ENCODE measurements at places on chromosomes 7 and 10.
A peak's percentile ranks its signal among the peaks of the same experiment; 100 is the strongest.

DNA sequence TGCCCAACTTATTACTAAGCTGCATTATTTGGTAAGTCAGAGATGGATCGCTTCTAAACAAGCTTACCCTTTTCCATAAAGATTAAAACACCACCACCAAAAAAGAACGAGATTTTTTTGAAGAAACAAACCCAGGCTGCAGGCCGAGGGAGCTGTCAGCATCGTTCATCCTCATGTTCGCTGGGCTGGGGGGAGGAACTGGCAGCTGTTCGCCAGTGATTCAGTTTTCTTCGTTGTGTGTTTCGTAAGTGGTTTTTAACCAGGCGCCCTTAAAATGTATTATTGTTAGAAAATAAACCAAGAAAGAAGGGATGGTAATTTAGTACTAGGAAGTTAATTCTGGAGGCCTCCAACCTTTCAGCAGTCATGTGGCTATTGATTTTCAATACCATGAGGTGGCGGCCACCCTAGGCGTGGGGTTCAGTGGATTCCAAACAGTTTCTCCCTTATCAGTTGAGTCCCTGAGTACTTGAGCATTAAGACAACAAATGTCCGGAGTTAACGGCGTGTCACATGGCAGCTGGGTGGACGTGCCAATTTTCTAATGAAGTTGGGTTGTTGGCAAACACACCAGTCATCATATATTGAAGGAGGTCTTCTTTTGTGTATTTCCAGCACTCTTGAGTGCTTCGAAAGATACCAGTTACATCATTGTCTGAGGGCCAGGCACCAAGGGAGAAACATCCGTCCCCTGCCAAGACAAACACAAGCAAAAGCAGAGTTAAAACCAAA, 173.2 kb downstream of the EBF3 start:
- DNase-seq: no peak

- DNase-seq: peak; percentile 3
Measured at GRCh38 chr7:48899932-48900331, 24.4 kb upstream of the CDC14C start.

GRCh38 chr10:5457741-5458140, 41.6 kb downstream of the CALML5 start:
- DNase-seq: no peak

GRCh38 chr10:110471566-110472139, 26.1 kb upstream of the DUSP5 start:
- DNase-seq: peak; percentile 81

GRCh38 chr7:41097501-41097900, 605.4 kb downstream of the INHBA start:
- DNase-seq: no peak

DNA sequence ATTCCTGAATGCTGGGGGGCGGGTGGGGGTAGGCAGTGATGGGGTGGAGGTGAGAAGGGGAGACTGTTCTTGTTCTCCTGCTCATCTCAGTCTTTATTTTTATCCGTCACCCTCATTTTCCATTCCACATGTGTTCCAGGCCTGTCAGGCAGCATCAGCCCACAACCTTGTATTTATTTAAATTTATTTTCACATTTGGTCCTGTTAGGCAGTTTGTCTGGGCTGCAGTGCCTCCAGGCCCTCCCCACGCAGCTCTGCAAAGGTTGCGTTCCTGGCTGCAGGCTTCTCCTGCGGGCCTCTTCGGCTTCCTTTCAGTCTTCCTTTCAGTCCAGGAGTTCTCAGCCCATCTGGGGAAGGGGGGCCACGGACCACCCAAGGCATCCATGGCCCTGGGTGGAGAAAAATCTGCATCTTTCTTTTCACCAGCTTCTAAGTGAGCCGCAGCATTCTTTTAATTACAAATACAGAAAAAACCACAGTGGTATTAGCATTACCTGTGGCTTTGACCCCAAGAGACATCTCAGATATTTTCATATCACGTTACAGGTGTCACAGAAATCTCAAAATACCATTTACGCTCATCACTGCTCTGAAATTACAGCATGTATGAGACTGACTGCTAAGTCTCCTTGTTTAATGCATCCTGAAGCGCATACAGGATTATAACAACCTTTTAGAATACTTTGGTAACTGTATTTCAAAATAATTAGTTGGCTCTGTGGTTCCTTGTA, 94.0 kb downstream of the C10orf105 start:
- DNase-seq: no peak

DNA sequence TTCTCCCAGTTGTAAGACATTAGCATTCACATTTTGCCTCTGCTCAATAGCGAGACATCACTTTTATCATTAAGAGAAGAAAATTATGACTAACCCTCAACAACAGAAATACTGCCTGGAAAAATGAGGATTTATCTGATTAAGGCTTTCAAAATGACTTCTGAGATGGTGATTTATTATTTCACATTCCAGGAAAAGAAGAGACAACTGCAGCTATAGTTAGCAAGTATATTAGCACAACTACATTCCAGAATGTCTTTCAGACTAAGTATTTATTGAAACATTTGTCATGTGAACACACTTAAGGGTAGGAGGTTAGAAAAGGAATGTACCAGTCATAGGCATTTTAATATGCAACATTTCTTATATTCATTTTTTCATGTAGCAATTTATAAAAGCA, 162.0 kb downstream of the IQUB start:
- DNase-seq: no peak

DNA sequence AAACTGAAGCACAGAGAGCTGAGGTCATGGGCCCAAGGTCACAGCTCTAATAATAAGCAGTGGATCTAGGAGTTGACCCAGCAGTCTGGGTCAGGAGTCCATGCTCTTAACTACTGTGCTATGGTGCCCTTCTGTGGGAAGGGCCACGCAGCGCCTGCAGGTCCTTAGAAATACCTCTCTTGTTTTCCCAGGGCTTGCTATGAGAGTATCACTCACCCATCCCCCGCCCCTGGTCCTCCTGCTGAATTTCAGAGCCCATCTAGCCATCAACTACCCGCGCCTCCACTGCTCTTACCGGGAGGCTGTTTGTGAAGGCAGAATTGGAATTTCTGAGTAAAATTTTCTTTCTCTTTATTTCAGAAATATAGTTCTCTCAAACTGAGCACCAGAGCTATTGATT, 27.3 kb upstream of the CRHR2 start:
- DNase-seq: no peak

- DNase-seq: no peak
Measured at GRCh38 chr7:93948106-93948505, 26.6 kb downstream of the GNG11 start.

- DNase-seq: no peak
Measured at GRCh38 chr7:48443051-48443450, 271.8 kb downstream of the ABCA13 start.

DNA sequence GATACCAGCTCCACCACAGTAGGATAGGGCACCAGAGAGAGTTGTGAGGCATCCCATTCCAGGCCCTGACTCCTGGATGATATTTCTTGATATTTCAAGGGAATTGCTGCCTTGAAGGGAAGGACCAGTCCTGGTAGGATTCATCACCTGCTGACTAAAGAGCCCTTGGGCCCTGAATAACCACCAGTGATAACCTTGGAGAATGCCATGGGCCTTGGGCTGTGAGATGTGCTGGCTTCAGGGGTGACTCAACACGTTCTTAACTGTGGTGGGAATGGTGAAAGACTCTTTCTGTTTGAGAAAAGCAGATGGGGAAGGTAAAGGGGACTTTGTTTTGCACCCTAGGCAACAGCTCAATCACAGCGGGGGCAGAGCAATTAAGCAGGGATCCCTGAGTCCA, 21.4 kb upstream of the ASZ1 start:
- no peak for DNase-seq

- no peak for DNase-seq
Measured at GRCh38 chr10:53528974-53529373, 756.4 kb upstream of the MBL2 start.

DNA sequence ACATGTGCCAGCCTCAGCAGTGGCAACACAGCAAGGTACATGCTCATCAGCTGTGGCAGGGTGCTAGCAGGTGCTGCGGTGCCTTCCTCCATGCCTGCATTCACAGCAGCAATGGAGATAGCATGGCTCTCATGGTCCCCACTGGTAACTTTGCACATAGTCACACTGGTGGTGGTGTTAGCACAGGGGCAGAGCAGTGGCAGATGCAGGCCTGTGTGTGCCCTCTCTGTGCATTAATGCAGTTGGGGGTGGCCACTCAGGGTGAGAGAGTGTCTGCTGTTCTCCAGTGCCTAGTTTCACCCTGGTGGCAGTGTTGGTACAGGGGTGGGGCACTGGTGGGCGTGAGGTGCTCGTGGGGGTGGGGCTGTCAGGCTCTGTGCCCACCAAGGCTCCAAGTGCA, 17.7 kb upstream of the PPP1R3A start:
- DNase-seq: no peak

GRCh38 chr10:24556750-24557742, 166.6 kb downstream of the ARHGAP21 start:
- DNase-seq: peak; percentile 79

DNA sequence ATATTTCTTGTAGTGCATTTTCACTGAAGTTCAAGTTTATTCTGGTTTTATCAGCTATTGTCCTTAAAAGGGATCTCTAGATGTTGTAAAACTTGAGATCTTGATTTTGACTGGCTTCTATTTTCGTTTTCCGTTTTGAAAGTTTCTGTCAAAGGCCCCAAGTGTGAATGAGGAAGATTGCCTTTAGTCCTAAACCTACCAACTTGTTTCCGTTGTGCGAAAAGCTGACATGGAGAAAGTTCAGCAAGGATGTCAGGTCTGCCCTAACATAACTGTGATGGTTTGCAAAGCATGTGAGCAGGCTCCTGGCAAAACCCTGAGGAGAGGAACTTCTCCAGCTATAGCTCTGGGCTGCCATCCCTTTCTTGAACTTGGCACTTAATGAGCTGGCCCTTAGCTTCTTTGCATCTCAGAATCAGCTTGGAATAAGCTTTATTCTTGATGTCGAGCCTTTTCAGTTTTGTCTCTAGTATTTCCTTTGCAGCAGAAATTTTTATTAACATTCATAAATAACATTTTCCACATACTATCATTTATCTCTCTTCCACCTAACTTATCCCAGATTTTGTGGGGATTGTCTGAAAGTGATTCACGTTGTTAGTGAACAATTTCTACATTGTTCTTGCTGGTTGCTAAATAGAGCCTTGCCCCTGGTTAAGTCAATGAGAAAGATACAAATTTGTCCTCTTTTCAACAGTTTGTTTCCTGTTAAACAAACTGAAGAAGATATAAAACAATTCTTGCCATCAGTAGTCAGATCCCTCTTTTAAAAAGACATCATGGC, 559.4 kb downstream of the SUGCT start:
- no peak for DNase-seq

- peak; percentile 8 for DNase-seq
Measured at GRCh38 chr10:70967591-70968587, 79.5 kb upstream of the PCBD1 start.

- DNase-seq: peak; percentile 7
Measured at GRCh38 chr7:125529249-125529648, 599.6 kb upstream of the POT1 start.

DNA sequence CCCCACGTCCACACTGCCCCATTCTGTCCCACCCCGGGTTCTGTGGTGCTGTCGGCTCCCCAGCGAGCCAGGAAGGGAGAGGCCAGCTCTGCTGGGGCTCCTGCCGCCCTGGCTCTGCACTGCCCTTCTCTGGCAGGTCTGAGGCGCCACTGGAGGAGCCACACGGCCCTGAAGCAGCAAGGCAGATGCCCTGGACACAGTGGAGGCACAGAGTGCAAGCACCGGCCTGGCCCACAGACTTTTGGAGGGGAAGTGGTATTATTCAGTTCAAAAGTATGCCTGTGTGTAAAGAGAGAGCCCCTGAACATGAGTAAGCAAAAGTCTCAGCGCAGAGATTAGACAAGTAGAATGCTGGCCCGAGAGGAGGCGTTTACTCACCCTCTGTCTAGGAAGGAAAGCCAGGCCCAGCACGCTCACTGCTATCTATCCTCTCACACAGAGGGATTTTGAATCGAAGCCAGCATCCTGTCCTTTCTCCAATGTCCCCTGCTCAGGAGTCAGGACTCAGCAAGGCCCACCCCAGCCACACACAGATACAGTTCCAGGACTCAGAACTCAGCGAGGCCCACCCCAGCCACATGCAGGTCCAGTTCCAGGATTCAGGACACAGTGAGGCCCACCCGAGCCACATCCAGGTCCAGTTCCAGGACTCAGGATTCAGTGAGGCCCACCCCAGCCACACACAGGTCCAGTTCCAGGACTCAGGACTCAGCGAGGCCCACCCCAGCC, 115.0 kb downstream of the EGFR start:
- peak; percentile 87 for DNase-seq

DNA sequence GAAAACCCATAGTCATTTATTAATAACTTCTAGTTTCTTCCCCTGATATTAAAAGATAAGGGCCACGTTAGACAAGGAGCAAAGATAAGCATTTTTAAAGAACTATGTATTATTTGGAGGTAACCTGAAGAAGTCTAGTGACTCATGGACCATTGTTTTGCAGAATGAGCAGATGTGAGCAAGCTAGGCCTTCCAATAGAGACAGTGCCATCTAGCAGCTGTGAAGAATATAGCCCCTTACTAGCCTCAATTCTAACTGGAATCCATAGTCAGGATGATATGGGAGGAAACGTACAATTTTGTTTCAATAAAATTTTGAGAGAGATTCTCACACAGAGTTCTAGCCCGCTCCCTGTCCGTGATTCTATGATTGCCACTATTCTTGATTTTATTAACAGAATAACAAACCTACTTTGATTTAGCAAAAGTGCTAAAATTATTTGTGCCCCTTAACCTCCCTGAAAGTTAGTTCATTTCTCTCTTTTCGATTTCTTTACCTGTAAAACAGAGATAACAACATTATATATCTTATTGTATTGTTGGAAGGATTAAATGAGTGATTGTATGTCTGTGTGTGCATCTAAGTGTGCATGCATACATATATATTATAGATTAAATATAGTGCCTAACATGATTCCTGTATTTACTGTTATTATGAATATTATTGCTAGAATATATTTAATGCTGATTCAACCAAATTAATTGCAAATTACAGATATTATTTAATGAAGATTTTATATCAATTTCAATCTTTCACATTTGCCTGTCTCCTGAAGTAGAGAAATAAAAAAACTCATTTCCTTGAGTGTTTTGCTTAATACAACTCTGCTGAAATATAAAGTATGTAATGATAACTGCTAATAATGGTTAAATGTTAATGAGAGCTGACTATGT, 22.7 kb downstream of the FAM237B start:
- DNase-seq: peak; percentile 74

GRCh38 chr10:55224007-55224781, 423.2 kb upstream of the PCDH15 start:
- DNase-seq: no peak
